ENCODE measurements at places on chromosomes 7 and 10.

DNA sequence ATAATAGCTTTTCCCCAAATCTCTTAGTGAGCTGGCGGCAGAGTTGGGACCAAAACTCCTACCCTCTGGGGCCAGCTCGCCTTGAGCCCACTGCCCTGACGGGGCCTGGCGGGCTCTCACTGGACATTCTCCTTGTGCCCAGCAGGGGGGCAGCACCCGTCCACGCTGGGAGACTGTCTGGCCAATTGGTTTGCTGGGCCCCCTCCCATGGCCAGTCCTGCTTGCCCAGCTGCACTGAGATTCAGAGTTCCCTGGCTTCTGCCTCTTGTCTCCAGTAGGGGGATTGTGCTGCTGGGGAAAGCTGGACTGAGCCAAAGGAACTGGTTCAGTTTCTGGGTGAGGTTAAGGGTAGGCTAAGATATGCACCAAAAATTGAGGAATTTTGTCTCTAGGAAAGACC, 59.8 kb downstream of the RAMP3 start:
- DNase-seq = no peak

DNA sequence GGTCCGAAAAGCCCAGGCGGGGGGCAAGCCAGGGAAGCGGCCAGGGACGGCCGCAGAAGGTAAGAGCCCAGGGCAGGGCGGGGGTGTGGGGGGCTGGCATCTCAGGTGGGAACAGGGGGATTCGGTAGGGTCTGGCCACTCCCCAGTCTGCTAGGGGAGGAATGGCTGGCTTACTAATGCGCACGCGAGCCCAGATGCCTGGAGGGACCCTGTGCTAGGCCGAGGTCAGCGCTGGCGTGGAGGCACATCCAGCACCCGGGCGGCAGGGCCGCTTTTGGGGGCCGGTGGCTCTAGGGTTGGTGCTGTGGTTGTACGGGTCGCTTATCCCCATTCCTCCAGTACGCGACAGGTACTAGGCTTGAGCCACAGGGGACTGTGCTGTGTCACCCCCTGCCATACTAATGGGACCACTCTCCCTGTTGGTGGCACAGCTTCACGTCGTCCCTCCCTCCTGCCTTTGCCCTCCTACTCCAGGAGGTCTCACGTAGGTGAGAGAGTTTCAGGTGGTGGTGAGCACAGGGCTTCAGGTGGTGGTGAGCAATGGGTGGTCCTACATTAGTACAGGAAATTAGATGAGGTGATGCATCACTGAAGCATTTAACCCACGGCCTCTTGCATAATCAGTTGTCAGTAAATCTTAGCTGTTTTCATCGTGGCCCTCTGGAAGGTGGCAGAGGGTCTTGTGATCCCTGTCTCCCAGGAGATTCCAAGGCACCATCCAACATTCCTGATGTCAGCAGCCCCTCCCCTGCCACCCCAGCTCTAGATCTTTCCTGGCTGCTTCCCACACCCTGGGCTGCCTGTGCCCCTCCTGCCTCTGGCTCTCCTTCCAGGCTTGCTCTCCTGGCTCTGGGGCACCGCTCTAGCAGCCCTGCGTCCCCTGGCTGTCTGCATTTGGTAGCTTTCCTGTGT, 971 bp downstream of the AEBP1 start:
- DNase-seq = peak; percentile 82

DNA sequence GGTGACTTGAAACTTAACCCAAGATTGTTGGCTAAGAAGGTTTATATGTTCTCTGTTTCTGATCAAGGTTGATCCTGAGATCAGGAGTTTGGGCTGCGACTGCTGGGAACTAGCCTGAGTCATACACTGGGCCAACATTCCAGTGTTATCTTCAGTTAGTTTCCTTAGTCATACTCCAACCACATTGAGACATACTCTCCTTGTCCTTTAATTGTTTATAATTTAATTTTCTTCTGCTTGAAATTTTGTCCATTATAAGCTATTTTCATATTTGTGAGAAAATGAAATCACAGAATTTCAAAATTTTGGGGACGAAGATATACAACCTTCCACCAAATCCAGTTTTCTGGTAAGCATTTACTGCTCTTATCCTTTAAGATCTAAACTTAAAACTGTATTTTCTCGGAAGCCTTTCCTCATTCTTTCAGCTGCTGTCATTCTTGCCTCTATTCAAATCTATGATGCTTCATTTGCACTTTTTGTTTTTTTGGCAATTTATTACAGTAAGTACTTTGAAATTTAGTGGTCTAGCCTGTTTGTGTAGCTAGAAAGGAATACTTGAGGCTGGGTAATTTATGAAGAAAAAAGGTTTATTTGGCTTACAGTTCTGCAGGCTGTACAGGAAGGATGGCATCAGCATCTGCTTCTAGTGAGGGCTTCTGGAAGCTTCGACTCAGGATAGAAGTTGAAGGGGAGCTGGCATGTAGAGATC, 63.4 kb upstream of the POT1 start:
- DNase-seq = peak; percentile 71

- no peak for DNase-seq
These were observed 147.8 kb upstream of the KLF14 start for GRCh38 chr7:130881799-130882141.

GRCh38 chr10:84706875-84707274, 378.5 kb downstream of the CCSER2 start:
- DNase-seq = no peak

- no peak for DNase-seq
These were observed 1.9 kb downstream of the MAD1L1 start for GRCh38 chr7:2230882-2231281.

- no peak for DNase-seq
These were observed 134.7 kb downstream of the EMX2 start for GRCh38 chr10:117677239-117677638.

DNA sequence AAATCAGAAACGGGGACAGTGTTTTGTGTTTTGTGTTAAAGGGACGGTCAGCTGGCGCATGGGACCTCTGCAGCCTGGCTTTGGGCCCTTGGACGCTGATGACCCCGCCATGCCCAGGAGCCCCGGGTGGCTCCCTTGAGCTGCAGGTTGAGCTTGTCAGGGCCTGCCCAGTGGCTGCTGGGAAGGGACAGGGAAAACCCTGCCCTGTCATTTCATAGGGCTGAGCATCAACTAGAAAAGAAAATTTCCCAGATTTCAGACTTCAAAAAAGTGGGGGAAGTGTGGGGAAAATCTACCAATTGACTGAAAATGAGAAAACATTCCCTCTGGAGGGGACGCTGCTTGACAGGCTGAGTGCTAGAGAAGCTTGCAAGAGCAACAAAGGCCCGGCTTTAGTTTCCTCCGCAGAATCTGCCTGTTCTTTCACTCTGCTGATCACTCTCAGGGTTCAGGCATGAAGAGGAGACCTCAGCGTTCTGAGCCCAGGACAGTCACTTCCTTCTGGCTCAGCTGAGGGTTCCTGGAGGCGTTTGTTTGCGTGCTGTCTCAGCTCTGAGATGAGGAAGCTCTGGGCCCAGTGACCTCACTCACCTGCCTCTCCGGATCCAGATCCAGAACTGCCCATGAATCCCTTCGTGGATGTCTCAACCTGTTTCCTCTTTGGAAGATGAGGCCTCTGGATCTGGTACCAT, 18.6 kb upstream of the DNAJB6 start:
- no peak for DNase-seq

DNA sequence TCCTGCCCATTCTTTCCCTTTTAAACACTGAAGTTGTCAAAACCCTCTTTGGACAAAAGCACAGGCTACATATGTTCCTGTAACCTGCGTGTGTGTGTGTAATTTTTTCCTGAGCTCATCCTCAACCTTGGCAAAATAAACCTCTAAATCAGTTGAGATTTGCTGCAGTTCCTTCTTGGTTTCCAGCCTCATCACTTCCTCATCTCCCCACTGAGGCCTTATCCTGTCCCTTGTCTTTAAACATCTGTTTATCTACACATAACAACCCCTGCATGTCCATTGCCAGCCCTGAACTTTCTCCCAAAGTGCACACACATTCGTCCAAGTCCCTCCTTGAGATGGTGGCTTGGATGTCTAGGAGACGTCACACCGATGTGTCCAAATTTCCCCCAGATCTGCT, 35.5 kb downstream of the LYZL2 start:
- DNase-seq = no peak

DNA sequence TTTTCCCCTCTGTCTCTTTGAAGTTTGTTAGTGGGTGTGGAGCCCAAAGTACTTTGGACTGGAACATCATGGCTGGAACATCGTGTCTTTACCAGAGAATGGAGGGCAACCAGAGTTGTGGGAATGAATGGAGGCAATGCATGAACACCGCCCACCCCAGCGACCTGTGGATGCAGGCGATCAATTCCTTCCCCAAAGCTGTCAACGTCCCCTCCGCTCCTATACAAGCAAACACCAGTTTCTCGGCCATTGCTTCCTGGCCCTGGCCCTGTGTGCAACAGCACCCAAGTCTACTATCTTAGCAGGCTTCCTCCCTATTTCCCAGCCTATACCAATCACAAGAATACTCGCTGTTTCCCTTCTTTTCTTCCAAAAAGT, 62.6 kb downstream of the CARD11 start:
- no peak for DNase-seq

All from retinal pigment epithelial cell (primary cell).